ENCODE measurements at places on chromosomes 5 and 9.

GRCh38 chr5:93411716-93412115, 169.3 kb downstream of the NR2F1-AS1 start:
- DNase-seq = no peak

DNA sequence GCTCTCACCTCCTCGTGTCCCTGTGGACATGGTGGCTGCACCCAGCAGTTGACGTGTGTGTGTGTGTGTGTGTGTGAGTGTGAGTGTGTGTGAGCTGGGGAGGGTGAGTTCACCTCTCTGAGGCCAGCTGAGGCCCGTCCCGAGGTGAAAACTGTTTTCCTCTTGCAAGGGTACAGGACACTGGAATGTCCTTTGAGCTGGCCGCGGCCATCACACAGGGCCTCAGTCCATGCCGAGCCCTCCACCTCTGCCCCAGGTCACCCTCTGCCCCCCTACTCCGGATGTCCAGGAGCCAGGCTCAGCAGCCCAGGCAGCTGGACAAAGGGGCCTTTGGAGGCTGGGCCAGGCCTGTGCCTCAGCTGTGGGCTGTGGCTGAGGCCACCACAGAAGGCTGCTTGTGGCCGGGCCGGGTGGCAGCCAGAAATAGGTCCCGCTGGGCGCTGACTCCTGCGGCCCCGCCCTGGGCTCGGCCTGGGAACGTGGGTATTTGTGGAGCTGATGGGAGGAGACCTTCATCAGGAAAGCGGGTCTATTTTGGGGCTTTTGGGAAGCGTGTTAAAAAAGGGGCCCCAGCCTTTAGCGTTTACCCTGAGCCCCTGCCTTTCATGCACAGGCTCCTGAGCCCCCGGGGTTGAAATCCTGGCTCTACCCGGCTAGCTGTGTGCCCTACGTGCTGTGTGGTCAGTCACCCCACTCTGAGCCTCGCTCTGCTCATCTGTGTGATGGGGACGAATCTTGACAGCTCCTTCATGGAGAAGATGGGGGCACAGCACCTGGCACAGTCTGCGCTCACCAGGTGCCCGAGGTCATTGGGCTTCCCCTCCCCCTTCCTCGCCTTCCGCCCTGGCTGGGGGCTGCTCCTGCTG, 75.1 kb upstream of the IER5L start:
- DNase-seq = no peak

GRCh38 chr5:17127743-17128231, 89.6 kb upstream of the BASP1 start:
- DNase-seq = no peak

DNA sequence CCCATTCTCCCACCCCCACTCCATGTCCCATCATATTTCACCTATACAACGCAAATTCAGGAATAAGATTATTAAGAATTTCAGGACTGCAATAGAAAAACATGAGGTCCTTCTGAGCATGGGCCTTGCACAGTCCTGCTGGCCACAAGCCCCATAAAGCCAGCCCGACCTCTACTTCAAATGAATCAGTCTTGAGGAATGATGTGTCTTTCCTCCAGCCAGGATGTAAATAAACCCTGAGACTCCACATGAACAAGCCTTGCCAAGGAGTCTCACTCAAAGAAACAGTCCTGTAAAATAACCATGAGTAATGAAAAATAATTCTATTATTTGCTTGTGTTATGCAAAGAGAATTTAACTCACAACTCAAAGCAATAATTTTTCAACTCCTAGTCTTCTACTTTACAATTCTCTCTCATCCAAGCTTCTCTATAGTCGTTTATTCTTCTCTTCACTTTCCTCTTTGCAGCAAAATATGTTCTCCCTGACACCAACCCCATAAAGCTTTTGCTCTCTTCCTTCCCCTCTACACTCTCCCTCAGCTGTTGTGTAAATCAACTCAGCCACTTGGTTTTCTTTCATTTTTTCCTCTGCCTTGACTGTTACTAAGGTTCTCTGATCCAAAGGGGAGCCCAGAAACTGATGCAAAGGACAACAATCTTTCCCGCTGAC, 140.1 kb upstream of the MOCS2 start:
- DNase-seq = no peak

DNA sequence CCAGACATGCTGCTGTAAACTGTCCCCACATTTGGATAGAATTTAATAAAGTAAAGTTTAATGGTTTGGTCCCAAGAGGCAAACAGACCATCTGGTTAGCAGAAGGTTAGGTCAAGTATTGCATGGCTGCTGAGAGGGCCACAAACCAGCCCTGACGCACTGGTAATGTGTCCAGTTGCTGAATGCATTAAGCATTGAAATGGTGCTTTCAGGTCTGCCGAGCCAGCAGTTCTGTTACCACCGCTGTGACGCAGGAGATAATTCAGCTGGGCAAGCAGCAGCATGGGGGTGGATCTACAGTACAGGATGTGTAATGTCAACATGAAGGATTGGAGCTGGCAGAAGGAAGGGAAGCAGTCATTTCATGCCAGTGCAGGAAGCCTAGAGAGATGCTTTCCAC, 16.0 kb downstream of the ZNF462 start:
- DNase-seq = no peak

- DNase-seq = no peak
Measured at GRCh38 chr9:98615633-98616032, 93.1 kb downstream of the GABBR2 start.

DNA sequence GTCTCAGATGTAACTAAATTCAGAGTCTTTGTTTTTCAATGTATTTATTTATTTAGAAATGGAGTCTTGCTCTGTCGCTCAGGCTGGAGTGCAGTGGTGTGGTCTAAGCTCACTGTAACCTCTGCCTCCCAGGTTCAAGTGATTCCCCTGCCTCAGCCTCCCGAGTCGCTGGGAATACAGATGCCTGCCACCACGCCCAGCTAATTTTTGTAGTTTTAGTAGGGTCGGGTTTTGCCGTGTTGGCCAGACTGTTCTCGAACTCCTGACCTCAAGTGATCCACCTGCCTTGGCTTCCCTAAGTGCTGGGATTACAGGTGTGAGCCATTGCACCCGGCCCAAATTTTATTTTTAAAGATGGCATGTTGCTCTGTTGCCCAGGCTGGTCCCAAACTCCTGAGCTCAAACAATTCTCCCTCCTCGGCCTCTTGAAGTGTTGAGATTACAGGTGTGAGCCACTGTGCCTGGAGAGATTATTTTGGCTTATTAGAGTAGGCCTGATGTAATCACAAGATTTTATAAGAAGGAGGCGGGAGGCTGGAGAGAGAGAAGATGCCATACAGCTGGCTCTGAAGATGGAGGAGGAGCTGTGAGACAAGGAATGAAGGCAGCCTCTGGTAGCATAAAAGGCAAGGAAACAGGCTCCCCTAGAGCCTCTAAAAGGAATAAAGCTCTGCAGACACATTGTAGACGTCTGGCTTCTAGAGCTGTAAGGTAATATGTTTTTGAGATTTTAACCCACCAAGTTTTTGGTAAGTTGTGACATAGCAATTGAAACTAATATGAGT, 12.9 kb upstream of the KLF9 start:
- DNase-seq = no peak

- DNase-seq = peak; percentile 68
Measured at GRCh38 chr5:151315998-151316597, 12.5 kb upstream of the SLC36A3 start.
